ENCODE measurements at places on chromosomes 16 and 17.

DNA sequence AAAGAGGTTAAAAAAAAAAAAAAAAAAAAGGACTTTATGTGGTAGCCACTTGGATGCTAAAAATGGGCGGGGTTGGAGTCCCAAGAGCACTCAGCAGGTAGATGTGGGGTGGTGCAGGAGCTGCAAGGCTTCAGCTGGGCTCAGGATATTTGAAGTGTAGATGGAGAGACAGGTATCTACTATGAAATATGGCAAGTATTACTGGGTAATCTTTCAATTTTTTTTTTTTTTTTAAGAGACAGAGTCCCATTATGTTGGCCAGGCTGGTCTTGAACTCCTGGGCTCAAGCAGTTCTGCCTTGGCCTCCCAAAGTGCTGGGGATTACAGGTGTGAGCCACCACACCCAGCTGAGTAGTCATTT is 7.6 kb downstream of the TUFM start:
- no peak for DNase-seq

DNA sequence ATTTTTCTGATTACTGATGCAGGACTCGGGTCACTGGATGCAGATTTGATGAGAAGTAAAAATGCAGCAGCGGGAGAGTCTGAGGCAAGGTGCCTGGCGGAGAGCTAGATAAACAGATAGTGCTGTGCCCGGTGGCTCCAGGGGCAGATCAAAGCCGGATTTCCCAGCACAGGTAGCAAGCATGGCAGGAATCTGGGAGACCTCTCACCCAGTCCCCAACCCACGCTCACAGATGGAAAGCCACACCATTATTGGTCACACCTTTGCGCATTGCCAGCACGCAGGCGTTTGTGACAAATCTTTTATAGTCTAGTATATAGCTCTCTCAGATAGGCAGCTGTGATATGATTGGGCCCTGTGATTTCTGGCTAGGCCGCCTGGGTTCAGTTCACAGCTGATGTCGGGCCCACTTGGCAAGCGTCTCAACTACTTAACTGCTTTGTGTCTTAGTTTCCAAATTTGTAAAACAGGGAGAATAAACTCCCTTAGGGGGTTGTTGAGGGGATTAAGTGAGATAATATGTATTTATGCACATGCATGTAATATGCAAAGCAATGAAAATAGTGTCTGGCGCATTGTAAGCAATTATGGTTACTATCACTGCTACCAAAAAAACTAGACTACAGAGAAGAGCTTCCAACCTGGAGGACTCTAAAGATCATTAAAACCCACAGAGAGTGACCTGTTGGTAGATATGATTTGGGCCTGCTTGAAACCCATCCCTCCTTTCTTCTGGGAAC is 42.0 kb upstream of the NFAT5 start:
- DNase-seq: no peak

GRCh38 chr17:82053130-82053529 is 1.4 kb downstream of the GPS1 start:
- no peak for DNase-seq

DNA sequence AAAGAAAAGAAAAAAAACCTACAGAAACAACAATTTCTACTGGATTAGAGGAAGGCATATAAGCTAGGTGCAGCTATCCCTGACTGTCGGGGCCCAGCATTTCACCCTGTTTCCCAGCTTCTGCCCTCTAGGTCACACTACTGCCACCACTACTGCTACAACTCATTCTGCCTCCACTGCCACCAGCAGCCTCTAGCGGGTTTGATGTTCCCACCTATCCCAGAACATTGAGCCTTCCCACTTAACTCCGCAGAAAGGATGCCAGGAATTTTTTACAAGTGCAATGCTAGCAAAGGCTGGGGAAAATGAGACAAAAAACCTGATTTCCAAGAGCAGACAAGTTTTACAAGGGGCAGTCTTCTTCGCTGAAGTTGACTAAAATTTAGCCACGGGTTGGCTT is 10.4 kb downstream of the ADCY9 start:
- no peak for DNase-seq

DNA sequence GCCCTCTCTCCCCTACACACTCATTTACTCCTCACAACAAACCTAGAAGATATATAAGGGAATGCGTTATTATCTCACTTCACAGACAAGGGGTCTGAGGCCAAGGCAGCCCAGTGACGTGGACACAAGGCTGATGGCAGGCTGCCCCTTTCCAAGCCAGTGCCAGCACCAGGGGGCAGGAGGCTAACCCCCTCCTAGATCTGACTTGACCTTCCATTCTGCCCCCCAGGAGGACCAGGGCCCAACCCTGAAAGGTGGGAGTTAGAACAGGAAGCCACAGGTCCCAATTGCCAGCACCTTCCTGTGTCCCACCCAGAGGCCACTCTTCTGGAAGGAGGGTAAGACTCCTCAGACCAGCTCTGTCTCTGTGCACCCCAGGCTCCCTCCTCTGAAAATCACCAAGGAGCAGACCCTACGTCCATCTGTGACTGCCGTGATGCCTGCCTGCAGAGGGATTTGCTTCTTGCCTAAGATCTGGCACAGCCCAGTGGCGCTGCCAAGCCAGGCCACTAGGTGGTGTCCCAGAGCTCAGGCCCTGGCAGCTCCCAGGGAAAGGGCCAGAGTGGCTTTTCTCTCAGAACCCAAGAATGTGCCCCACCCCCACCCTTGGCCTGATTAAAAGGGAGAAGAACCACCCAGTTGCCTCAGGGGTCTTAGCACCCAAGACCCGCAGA is 42.4 kb upstream of the MRPS23 start:
- peak; percentile 72 for DNase-seq

DNA sequence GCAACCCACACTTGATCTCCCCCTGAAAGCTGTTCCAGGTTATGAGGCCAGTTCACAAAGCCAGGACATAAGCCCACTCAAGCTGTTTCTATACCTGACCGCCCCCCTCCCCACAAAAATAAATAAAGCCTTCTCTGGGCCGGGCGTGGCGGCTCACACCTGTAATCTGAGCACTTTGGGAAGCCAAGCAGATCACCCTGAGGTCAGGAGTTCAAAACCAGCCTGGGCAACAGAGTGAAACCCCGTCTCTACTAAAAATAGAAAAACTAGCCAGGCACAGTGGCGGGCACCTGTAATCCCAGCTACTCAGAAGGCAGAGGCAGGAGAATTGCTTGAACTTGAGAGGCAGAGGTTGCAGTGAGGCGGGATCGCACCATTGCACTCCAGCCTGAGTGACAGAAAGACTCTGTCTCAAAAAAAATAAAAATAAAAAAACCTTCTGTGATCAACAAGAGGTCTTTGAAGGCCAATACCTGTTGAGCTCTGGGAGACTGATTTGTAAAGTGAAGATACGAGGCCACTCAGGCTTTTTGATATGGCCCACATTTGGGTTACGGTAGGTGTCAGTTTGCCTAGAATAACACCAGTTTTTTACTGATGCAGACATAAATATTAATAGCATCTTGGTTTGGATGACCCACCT is 2.2 kb downstream of the KDM8 start:
- no peak for DNase-seq

DNA sequence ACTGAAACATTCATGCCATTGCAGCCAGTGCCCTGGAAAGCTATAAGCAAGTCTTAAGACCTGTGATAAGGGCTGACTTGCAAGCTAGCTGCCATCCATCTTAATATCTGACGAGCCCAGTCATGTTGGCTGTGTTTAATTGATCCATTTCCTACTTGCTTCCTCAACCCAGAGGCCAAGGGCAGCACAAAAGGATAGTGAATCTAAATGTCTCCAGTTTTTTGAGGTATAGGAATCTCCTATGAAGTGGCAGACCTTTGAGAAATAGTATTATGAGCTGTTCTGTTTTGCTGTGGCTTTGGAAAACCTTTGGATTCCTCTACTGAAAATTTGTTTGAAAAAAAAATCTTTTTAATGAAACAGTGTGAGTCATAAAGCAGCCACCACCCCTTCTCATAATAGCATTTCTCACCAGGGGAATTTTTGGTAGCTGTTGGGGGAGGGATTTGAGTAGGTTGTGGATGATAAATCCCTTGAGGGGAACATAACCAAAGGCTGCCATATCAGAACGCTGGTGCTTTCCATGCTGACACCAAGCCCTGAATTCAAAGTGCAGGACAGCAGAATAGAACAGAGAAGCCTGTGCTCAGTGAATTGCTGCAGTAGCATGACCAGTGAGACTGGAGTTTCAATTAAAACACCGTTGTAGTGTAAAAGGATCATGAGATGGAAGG is 12.9 kb downstream of the ZNRF1 start:
- peak; percentile 4 for DNase-seq

- peak; percentile 60 for DNase-seq
Observed at GRCh38 chr16:57194512-57194911, 8.4 kb downstream of the RSPRY1 start.

DNA sequence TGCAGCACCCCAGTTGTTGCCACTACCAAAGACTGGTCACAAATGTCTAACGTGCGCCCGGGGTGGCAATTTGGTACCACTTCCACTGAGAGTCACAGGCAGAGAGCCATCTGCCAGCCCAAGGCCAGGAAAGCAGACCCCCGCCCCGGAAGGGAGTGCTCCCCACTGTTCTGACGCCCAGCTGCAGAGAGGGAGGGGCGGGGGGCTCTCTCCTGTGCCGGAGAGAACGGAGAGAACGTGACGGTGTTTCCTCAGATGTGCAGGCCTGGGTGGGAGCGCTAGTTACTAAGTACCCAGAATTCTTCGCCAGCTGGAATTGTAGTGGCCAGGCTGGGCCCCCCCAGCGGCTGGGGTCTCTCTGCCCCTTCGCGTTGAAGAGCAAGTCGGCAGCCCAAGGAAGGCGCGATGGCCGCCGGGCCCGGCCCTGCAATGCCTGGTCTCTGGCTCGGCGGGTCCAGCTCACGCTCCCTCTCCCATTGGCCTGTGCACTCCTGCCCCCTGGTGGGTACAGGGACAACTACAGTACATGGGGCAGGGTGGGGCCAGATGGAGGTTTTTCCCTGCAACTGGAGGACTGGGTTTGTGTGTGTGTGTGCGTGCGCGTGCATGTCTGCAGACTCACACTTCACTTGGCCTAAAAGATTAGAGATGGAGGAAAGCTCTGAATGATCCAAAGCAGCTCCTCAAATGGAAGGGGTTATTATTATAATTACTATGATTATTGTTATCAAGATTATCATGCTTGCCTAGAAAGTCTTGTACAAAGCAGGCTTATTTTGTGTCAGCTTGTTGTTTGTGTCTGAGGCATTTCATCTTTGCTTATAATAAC is 107.1 kb downstream of the AMFR start:
- DNase-seq: peak; percentile 52

GRCh38 chr16:80463751-80464495 is 76.9 kb upstream of the DYNLRB2 start:
- DNase-seq: no peak

- DNase-seq: no peak
Observed at GRCh38 chr16:21703589-21704174, 39.9 kb downstream of the OTOA start.

DNA sequence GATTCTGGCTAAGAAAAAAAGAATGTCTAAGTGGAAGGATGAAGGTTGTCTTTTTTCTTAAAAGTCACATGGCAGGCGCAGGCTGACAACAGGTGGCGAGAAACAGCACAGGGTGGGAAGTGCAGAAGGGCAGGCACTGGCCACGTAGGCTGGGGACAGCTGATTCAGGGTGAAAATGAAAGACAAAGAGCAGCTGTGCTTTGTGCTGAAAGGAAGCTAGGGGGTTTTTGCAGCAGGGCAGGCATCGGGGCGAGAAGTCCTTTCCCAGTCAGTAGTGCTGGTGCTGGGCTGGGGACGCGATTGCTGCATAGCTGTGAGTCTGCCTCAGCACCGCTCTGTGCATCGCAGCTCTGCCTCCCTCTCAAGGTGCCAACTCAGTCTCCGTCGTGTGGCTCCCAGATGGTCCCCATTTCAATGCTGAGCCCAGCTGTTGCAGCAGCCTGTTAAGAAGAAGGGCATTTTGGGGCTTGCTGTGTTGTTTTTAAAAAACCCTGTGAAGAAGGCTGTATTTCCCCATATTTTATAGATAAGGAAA is 183.1 kb upstream of the CCL2 start:
- DNase-seq: no peak

- DNase-seq: no peak
Observed at GRCh38 chr17:65261152-65261551, 124.0 kb downstream of the RGS9 start.

- DNase-seq: no peak
Observed at GRCh38 chr17:56629531-56630075, 36.1 kb downstream of the NOG start.

DNA sequence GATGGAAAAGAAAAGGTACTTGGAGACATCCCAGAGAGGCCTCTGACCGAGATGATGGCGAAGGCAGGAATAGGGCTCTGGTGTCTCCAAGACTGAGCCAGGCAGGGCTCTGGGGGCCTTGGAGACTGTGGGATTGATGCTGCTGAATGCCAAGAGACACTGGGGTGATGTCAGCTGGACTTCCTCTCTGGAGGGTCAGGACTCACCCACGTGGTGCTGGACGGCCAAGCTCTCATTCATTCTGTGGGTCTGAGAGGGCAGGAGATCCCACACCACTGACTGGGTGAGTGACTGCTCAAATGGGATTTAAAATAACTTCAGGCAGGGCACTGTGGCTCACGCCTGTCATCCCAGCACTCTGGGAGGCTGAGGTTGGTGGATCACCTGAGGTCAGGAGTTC is 64.8 kb downstream of the NT5M start:
- DNase-seq: no peak

DNA sequence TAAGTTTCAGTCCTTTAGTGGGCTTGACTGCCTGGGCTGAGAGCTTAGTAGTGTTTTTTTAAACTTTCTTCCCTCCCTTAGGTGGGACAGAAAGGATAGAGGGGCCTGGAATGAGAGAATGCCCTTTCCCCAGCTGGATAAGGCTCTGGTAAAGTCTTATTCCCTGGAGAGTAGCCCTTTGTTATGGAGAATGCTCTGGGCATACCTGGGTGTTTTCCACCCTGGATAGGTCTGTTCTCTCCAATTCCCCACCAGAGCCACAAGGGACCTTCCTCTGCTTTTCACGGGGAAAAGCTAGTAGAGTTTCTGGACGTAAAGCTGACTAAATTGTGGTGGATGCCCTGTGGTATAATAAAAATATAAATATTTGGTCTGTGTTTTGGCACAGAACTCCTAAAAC is 164.1 kb downstream of the HS3ST4 start:
- no peak for DNase-seq

DNA sequence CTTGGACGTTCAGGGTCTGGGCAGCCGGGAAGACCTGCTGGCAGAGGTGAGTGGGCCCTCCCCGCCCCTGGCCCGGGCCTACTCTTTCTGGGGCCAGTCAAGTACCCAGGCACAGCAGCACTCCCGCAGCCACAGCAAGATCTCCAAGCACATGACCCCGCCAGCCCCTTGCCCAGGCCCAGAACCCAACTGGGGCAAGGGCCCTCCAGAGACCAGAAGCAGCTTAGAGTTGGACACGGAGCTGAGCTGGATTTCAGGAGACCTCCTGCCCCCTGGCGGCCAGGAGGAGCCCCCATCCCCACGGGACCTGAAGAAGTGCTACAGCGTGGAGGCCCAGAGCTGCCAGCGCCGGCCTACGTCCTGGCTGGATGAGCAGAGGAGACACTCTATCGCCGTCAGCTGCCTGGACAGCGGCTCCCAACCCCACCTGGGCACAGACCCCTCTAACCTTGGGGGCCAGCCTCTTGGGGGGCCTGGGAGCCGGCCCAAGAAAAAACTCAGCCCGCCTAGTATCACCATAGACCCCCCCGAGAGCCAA is 8.6 kb upstream of the ABCC3 start:
- peak; percentile 67 for DNase-seq

GRCh38 chr16:66961065-66961744 is at the start of gene CES3:
TSS of gene CES3 (plus strand) at chr16:66961266. CDS start at chr16:66961308, 42 bp downstream.
- peak; percentile 65 for DNase-seq

Data from NCI-H146 (cell line).